ENCODE measurements at places on chromosomes 2 and 18. TPM values are rescaled to one million over a fixed set of nuclear protein-coding genes. Genes with fewer than 3 reads are reported as not detected.

- no peak for DNase-seq
Measured at GRCh38 chr2:94984964-94985575, 40.4 kb upstream of the MAL start.

GRCh38 chr2:205719847-205720246, 37.5 kb downstream of the NRP2 start:
- no peak for DNase-seq

DNA sequence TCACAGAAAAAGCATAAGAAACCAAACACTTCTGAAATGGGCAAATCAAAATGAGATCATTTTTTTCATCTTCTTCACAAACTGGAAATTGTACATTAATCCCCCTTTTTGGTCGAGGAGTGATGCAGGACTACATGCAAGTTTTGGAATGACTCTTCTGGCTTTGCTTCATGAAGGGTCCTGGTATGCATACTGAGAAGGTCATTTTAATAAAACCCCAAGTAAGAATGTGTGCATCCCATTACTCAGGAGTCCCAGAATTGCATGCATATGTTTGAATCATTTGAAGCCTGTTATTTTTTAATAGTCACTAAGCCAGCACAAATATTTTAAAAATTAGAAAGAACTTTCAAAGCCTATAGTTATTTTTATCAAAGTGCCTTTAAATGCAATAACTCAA, 16.7 kb upstream of the EHBP1 start:
- DNase-seq: no peak

DNA sequence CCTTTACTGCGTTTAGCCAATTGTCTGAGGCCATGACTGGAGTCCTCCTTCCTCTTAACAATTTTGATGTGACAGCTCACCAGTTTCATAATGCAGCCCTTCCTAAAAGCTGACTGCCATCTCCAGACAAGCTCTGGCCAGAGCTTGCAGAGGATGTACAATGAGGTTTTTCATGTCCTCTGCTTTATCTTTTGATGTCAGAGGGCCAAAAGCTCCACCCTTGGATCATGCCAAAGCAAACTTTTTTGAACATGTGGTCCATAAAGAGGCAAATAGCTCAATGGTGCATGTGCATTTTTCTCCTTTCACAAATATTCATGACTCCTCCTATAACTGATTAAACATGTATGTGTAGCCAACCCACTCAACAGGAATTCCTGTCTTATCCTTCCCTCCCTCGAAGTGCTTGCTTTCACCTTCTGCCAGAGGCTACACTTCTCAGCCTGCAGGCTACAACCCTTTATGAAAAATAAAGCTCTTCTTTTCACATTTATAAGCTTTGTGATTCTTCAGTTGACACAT, 266.2 kb downstream of the FBXO15 start:
- DNase-seq: no peak

DNA sequence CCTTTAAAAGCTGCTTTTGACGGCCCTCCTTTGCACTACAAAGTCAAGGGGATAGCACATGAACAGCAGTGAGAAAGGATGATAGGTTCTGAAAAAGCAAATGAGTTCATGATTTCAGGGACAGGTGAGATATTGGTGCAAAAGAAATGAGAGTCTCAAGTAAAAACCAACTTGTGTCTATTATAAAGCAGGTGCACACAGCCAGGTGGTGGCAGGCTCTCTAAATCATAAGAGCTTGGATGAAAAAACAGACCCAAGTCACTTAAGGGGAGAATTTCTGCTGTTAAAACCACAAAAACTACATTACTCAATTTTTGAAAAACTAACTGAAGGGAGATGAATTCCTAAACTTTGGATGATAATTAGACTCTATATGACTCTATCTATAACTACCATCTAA, 201.5 kb downstream of the SP3 start:
- DNase-seq: no peak

Gene CXCR2
- total RNA-seq: 0.17 TPM

Gene DNAH6
- total RNA-seq: not detected

Gene RGPD3
- 0.33 TPM for total RNA-seq

Gene ADRA2B
- 0.08 TPM for total RNA-seq

Gene TMEM178A
- 1.5 TPM for total RNA-seq

Measured in mammary epithelial cell (primary cell).